OCI-M1 (cell line): ENCODE measurements at places on chromosomes 12 and 14.

GRCh38 chr12:31020385-31021166 lies 53.1 kb upstream of the DDX11 start:
- no peak for DNase-seq

DNA sequence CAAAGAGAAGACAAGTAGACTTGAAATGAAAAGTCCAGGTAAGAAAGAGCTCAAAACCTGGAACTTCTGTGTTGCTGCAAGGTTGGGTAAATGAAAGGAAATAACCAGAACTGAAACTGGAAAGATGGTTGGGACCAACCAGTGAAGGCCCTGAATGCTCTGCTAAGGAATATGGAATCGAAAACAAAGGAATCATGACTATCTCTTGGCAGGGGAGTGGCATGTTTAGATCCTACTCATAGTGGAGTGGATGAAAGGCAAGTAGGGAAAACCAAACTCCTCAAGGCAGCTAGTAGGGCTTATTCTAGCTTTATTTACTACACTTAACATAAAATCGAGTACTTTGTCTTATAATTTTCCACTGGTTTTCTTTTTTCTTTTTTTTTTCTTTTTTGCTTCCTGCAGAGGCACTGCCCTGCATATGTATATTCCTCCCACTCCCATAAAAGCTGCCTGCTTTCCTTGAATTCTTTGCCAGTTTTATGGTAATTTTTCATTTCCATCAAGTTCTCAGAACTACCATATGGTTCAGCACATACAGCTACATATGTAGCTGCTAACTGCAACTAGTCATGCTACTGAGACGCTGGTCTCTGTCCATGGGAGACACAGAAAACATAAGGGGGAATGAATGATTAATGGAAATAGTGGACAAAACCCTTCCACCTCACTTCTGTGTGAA lies 247.1 kb upstream of the TMTC1 start:
- DNase-seq: no peak

- peak; percentile 45 for DNase-seq
Observed at GRCh38 chr14:94161981-94162380, 12.1 kb upstream of the PPP4R4 start.

DNA sequence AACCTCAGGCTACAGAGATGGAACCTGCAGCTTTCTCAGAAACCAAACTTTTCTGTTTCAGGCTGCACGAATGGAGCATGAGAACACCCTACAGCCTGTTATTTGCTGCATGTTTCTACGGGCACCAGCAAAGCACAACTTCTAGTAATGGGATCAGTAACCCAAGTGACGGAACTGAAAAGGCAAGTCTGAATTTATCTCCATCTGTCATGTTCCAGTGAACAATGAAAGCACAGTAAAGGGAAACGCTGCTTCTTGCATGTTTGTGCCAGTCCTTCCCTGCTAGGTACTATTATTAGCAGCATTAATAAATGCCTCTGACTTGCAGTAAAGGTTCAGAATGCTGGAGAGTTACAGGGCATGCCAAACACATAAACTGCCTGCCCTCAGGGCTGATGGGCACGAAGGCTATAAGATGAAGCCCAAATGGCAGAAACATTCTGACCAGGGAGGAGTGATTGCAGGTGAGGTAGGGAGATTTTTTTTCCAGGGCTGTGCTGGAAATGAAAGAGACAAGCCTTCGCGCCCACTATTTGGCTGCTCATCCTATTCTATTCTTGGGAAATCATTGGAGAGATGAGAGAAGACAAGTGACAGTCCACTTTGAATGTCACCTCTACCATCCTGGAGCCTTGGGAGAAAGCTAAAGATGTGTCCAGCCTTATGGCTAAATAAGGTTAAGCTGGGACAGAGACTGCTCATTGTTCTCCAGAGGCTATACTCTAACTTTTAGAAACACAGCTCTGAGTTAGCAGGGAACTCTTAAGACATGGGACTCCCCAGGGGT lies 100.4 kb upstream of the PLXNC1 start:
- no peak for DNase-seq

- no peak for DNase-seq
Observed at GRCh38 chr12:89217472-89217871, 134.8 kb downstream of the DUSP6 start.

GRCh38 chr12:94969424-94969823 lies 34.1 kb downstream of the NDUFA12 start:
- DNase-seq: peak; percentile 8

- no peak for DNase-seq
Observed at GRCh38 chr14:20627346-20628027, 14.0 kb downstream of the OR6S1 start.

DNA sequence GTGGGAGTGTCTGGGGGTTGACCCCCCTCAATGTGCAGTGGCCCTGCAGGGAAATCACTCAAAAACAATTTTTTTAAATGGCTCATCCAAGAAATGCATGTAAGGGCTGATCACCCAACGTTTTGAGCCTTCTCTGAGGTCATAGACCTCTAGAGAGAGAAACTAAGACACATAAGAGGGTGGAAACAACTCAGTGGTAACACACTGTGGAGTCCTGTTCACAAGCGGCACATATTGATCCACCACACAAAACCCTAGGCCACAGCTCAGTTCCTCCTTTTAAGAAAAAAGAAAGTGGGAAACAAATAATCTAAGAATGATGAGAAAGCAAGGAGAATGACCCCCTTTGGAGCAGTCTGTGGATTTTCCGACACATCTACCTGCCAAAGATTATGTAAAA lies 83.0 kb upstream of the METAP2 start:
- no peak for DNase-seq

GRCh38 chr12:109833307-109834189 lies at the start of gene TRPV4:
TRPV4 (minus strand) TSS chr12:109833398; CDS start chr12:109814796, 18,602 bp downstream.
- DNase-seq: no peak

DNA sequence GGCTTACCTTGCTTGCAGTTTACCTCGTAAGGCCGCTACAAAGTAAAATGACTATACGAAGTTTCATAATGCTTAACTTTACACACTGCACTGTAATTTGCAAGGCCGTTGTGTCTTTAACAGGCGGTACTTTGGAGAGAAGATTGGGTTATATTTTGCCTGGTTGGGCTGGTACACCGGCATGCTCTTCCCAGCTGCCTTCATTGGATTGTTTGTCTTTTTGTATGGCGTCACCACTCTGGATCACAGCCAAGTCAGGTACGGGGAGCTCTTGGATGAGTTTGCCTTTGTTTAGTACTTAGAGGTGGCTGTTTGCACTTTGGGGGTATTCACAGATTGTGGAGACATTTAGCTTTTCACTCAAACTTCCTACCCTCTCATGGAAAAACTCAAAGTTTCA lies 167.8 kb downstream of the SLC5A8 start:
- DNase-seq: no peak

DNA sequence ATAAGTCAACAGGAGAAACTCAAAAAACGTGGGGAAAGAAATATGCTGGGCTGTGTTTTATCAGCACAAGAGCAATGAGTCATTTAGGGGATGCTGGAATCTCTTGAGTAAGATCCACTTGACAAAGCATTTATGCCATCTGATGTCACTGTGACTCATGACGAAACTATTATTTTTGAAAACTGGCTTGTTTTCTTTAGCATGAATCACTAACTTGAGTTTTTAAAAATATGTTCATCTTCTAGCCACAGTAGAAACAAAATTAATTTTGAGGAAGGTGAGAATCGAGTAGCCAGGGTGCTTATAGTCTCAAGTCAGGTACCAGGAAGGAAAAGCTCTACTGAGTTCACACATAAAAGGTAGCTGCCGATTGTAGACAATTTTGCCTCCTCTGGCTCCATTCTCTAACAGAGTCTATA lies 456.2 kb upstream of the MGAT4C start:
- peak; percentile 61 for DNase-seq

- no peak for DNase-seq
Observed at GRCh38 chr14:36755756-36756155, 94.1 kb downstream of the PAX9 start.

- DNase-seq: no peak
Observed at GRCh38 chr12:81206429-81206828, 128.6 kb downstream of the ACSS3 start.

GRCh38 chr14:99123208-99123870 lies 148.7 kb downstream of the BCL11B start:
- no peak for DNase-seq

DNA sequence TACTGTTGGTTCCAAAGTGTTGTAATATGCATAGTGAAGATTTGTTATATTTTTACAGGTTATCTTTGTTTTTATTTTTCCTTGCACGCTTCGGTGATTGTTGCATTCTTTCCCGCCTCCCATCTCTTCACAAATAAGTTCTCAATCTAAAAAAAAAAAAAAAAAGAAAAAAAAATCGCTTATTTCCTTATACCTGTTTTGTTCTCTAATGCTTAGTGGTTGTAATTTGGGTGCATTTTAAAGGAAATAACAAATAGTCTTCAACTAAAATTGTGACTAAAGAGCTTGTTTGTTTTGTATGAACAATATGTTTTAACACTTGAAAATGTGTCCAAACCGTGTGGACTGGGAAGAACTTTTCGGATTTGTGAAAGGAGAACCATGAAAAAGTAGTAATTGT lies 1.5 kb downstream of the CAND1 start:
- no peak for DNase-seq

GRCh38 chr14:104392001-104392395 lies 187.6 kb upstream of the C14orf180 start:
- no peak for DNase-seq

DNA sequence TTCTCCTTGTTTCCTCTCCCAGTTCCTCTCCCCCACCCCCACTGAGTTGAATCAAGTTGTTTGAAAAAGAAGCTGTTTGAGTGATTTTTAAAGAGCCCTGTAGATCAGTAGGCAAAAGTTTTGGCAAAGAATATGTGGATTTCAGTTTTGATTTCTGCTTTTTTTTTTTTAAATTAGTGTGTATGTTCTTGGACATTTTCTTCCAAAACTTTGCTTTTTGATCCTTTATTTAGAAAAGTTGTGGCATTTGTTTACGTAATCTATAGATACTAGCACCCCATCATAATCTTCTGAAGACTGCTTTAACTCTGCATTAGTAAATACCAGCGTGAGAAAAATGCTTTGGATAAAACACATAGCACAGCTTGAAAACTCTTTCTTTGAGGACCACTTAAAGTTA lies 190.3 kb upstream of the SEL1L start:
- no peak for DNase-seq

GRCh38 chr14:24053548-24054323 lies 1.9 kb downstream of the CARMIL3 start:
- no peak for DNase-seq

DNA sequence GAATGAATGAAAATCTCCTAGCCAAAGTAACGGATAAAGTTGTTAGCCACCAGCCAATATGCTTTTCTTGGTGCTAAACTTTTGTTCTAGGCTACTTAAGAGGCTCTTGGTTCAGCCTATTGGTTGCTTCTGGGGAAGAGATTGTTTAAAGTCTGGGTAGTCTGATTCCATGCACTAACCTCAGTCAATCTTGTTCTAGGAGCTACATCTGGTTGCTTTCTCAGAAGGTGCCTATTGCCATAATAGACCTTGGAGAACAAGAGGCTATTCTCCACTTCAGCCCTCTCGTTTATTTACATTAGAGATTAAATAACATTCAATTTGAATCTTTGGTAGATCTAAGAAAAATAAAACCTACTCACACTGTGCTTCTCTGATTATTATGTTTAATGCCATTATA lies 40.8 kb upstream of the OTOGL start:
- DNase-seq: no peak
